ENCODE measurements at places on chromosomes 2 and 18.

DNA sequence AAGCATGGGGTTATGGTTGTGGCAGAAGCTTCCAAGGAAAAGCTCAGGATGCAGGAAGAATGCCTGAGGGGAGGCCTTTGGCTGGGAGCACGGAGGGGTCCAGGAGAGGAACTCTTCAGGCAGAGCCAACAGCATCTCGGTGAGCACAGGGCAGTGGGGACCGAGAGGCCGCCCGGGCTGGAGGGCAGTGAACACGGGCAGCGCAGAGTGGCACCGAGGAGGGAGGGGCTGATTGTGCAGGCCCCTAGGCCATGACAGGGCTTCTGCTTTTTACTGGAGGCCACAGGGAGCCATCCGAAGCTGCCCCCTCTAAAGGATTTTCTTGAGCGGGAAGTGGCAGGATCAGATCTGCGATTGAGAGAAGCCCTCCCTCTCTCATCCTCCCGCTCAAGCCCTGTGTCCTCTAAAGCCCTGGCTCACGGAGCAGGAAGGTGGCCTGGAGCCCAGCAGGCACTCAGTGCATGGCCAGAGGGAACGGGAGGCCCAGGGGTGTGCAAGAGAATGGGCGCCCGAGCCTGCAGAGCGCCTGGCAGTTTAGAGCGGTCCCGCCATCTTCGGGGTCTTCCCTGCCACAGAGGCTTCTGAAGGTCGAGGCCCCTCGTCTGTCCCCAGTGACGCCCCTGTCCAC lies 110.0 kb upstream of the STON1 start:
- DNase-seq: no peak

- DNase-seq: peak; percentile 72
Measured at GRCh38 chr2:73050121-73050545, 21.4 kb downstream of the SFXN5 start.

DNA sequence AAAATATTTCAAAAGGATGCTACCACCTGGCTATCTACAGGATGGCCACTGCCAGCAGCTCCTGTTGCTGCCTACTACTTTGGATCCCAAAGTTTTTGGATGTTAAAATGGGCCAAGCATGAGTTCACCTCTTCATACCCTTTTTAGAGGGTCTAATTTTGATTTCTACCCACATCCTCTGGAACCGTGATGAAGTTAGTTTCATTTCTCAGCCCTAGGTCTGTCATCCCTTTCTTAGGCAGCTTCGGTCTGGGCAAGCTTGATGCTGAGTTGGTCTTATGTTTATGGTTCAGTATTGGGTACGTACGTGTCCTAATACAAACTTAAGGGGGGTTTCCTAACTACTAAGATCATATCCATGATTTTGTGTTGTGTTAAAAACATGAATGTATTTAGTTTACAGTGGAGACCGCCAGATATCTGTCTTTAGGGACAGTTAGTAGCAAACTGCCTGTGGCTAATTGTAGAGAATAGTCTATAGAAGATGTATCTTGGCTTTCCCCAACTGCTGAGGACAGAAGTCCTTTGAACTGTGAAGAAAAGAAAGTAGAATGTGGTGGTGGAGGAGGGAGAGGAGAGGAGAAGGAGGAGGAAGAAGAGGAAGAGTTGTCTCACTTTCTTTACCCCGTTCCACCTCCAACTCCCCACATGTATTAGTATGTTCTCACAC lies 184.9 kb downstream of the UBE2E3 start:
- no peak for DNase-seq

DNA sequence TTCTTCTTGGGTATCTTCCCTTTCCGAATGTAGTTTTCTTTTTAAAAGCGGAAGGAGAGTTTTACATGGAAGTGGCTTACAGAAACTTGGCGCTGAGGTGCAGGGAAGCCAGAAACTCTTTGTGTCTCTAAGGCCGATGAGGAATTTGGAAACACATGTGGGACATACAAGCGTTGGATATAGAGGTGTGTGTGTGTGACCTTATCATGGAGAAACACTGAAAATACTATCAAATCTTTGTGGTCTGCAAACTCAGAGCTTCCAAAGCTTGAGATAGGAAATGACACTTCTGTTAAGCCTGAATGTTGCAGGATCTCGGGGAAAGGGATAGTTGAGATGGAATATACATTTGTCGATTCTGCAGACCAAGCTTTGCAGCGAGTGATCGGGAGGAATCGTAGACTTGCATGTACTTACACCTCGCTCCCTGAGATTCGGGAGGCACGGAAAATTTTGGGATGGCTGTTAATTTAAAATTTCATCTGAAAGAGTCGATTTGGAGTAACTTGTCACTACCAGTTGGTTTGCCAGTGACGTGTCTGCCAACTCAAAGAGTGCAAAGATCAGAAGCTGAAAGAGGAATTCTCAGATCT lies 1.0 kb downstream of the NAB1 start:
- DNase-seq: peak; percentile 11

DNA sequence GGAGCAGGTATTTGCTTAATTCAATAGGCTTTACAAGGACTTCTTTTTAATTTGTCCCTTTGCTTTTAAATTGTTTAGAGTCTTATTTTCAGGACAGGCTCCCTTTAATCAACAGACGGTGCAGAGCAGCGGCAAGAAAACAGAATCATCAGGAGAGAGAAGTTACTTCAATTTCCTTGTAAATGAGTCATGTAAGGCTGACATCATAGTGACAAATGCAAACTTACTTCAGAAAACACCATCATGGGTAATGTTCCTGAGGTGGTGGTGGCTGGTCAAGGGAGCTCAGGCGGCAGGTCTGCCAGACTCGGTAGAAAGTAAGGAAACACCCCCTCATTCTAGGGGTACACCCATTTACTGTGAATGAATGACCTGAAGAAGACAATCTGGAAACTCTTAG lies 395.1 kb downstream of the FBXO15 start:
- peak; percentile 23 for DNase-seq

DNA sequence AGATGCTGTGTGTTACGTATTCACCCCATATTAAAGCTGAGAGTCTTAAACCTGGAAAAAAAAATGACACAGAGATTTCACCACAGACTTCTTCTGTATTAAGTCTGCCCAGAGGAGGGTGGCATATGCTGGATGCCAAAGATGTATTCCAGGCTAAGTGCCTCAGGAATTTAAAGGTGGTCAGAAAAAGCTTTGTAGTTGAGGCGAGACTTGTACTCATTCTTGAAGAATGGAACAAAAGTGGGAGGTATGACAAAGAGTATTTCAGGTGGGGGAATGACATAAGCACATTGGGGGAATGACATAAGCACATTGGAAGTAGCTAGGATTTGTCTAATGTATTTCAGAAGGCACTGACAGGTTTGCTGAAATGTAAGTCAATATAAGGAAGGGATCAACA lies 98.6 kb downstream of the BABAM2 start:
- DNase-seq: peak; percentile 84

- no peak for DNase-seq
Measured at GRCh38 chr2:19819097-19820065, 82.4 kb downstream of the TTC32 start.

GRCh38 chr2:175837046-175837445 lies 165.0 kb downstream of the LNPK start:
- peak; percentile 62 for DNase-seq
